Mammary epithelial cell (primary cell): ENCODE measurements at places on chromosomes 7 and 10. TPM values are rescaled to one million over a fixed set of nuclear protein-coding genes. Genes with fewer than 3 reads are reported as not detected.

DNA sequence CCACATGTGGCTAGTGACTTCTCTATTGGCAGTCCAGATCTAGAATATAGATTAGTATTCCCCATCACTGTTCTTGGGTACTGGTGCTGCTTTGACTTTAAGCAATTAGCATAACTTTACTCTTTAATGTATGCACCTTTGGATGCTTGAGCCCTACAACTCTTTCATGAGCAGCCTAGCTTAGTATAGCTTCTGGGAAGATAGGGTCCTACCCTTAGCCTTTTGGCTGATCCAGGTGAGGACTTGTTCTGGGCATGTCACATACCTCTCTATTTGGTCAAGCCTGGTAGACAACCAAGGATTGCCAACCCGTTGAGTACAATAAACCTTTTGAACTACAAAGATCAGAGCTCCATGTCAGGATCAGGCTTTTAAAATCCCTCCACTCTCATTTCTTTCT lies 17.7 kb downstream of the PCGF5 start:
- DNase-seq = peak; percentile 19

GRCh38 chr7:100694098-100694745 lies at the start of gene GIGYF1:
GIGYF1 (minus strand) TSS chr7:100694250; CDS start chr7:100688238, 6,012 bp downstream.
- peak; percentile 31 for DNase-seq

DNA sequence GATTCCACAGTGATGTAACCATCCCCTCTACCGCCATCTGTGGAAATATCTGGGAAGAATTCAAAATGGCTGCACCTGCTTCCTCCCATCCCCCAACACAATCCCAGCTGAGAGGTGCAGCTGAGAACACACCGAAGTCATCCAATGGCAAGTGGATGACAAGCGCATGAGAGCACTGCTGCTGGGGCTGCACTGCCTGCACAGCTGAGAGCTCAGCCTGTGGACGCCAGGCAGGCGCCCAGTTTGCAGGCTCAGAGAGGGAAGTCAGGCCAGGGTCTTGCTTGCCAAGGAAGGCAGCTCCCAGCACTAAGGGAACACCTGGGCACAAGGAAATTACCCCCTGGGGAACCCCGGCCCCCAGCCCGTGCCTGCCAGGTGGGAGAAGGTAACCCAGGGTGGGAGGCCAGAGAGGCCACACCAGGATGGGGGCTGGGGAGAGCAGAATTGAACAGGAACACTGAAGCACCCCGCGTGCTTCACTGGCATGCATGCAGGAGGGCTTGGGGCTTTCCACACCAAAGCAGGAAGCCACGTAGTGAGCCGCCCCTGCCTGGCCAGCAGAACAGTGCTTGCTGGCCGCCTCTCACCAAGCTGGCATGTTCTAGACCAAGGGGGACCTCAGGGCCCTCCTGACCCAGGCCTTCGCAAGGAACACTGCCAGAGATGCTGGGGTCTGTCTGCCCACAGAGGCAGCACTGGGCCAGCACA lies 46.2 kb downstream of the FAM53B start:
- DNase-seq = no peak

GRCh38 chr7:3835109-3835508 lies 534.1 kb downstream of the SDK1 start:
- peak; percentile 74 for DNase-seq

SFRP5 gene
- polyA plus RNA-seq = not detected

- no peak for DNase-seq
Observed at GRCh38 chr10:12975906-12976305, 25.6 kb downstream of the CCDC3 start.

SLC29A4 gene
- 0.59 TPM for polyA plus RNA-seq

- no peak for DNase-seq
Observed at GRCh38 chr10:42975005-42975493, 101.8 kb upstream of the RET start.

CCNJ gene
- polyA plus RNA-seq = 5.1 TPM

DNA sequence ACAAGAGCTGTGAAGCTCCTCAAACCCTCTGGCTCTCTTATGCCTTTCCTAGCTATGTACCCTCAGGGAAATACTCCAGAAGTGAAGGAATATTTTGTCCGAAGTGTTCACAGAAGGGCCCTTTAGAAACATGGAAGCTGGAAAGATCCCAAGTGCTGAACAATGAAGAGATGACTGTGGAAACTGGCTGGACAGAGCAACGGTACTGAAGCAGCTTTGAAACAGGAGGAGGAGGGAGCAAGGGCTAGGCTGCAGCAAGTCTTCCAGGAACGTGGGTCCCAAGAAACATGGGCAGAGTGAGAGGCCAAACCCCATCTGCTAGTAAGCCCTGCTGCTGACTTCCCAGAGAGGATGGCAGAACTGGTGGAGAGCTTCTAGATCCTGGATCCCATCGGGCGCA lies 3.0 kb upstream of the PSAP start:
- DNase-seq = no peak

DNA sequence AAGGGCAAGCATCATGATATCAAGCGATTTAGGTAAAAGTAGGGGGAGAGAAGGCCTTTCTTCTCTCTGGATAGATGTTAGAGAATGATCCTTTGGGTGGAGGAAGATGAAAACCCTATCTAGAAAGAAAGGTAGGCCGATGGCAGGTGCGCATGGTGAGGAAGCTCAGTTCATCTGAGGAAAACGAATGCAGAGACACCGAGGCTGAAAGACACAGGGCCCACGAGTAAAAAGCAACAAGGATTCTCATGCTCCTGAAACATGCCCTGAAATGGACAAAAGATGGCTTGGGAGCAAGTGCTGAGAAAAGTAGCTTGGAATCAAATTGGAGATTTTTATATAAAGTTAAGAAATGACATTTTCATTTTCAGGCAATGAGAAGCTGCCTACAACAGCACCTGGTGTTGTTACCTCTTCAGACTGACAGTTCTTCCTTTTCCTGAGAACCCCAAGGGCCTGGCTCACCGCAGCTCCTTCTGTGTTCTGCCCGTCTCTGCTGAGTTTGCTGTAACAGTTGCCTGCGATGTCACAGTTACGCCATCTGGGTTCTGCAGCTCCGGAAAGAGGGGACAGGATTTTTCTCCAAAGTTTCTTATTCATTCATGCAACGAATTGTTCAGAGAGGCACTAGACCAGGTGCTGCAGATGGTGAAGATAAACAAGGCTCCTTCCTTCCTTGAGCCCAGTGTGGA lies 402.0 kb upstream of the KLF6 start:
- no peak for DNase-seq

LRGUK gene
- 0.05 TPM for polyA plus RNA-seq

DNA sequence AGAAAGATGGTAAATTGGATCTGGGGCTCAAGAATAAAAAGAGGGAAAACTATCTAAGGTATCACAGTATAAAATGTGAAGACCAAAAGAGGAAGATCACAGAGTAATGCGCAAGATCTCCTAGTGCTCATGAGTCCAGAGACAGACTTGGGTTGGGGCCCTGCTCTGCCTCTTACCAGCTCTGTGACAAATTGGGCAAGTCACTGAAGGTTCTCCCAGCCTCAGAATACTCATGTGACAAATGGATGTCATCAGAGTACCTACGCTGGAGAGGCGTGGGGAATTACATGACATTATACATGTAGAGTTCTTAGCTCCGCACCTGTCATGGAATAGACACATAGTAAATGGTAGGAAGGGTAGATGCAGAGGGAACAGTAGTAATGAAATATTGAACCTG lies 124.4 kb downstream of the DOCK4 start:
- DNase-seq = no peak

GRCh38 chr10:27771231-27771630 lies 25.6 kb upstream of the MKX start:
- no peak for DNase-seq

DNA sequence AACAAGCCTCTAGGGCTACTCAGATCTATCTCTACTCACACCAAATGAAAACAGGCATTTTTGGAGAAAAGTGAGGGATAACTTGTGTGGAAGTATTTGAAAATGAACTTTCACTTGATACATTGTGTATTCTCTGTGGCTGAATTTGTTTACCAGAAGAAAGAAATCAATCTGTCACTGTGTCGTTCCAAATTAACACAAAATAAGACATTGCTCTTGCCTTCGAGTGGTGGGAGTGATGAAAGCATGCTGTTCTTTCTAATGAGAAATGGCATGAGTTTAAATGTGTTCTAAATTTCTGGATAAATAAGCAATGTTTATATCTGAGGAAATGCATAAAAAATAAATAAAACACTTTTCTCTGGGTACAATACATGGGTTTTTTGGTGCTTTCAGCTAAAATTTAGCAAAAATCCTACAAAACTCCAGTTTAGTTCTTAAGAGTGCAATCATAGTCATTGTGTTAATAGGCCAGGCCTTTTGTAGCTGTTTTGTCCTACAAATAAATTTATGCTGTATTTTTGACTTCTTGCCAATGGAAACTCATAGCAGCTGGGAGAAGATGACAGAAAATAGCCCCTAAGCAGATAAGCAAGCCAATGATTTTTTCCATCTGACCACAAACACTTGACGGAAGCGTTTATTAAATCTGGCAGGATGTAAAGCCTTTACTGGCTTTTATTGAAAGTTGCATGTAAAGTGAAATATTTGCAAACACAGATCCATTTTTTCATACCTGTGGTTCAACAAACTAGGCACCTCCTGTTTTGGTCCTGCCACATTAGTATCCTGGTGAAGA lies 1064.1 kb upstream of the GHITM start:
- DNase-seq = no peak

DNA sequence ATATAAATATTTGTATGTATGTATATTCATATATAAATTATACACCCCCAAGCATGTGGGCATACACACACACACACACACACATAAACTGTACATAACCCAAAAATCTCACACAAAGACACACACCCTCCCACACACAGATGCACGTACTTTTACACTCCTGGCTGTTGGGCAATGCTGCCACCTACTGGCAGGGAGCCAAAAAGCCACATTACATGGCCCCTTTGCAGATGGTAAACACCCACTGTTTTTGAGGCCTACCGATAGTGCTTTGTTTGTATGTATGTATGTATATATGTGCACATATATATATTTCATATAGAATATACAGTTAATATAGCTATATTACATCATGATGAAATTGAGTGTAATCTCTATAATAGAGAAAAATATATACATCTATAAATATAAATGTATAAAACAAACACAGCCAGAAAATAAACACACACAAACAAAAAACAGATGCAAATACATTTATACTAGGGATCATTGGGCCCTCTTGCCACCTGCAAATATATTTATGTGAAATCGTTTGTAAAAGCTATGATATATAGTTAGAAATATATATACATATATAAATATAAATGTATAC lies 120.1 kb upstream of the ACBD5 start:
- DNase-seq = peak; percentile 54

- DNase-seq = no peak
Observed at GRCh38 chr7:136877990-136878389, 9.5 kb downstream of the CHRM2 start.

GRCh38 chr7:14606101-14606500 lies 296.4 kb downstream of the DGKB start:
- peak; percentile 35 for DNase-seq

DNA sequence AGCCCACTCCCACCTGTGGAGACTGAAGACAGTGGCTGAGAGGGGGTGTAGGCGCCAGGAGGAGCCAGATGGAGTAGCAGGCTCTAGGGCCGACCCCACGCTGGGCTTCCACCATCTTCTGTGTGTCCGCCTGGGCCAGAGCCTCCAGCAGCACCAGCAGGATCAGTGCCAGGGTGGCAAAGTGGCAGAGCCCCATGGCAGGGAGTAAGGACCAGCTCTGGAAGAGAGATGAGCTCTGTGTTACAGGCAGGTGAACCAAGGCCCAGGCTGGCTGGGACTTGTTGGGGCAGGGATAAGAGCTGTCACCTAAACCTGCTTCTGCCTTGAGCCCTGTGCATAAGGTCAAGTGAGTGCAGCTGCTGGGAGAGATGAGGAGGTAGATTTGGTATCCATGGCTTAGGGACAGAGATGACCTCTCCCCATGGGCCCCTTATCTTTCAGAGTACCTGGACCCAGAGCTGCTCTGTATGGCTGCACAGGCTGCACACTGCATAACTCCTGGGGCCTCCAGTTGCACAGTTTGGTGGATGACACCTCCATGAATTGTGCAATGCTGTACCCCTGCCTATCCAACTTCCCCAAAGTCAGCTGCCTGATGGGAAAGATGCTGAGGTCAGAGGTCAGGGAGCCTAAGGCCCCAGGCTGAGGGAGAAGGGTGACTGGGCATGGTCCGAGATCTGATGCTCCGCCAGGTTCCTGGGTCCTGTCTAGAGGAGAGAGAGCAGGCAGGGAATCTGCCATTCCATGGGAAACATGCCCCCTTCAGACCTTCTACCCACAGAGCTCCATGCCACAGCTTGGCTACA lies 7.4 kb upstream of the SAMD8 start:
- DNase-seq = peak; percentile 41

GRCh38 chr10:98538472-98538871 lies 91.7 kb upstream of the HPS1 start:
- no peak for DNase-seq

AGR3 gene
- polyA plus RNA-seq = not detected

NSUN6 gene
- 5.5 TPM for polyA plus RNA-seq

GRCh38 chr7:139041378-139042085 lies 5.7 kb upstream of the ZC3HAV1L start:
- DNase-seq = no peak

GRCh38 chr10:94288361-94289101 lies 74.2 kb downstream of the NOC3L start:
- DNase-seq = no peak

- DNase-seq = peak; percentile 36
Observed at GRCh38 chr7:91892821-91893340, 12.4 kb upstream of the MTERF1 start.

DNA sequence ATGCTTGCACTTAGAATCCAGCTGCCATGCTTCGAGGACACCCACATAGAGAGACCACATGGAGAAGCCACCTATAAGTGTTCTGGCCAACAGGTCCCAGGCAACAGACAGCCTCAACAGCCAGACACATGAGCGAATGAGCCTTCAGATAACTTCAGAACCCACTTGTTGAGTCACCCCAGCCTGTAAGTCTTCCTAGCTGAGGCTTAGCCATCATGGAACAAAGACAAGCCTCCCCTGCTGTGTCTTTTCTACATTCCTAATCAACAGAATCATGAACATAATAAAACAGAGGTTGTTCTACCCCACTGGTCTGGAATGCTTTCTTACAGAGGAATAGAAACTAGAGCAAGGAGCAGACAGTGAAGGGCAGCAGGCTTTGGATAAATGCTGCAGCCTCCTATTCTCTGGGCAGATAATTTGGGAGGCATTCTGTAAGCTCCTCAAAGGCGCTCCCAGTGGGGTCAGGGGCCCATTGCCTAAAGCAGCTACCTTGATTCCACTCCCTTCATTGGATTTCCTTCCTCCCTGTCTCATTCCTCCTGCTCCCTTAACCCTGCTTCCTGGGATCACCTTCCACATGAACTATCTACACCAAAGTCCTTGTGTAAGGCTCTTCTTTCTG lies 4.6 kb downstream of the TLL2 start:
- DNase-seq = peak; percentile 72

CALHM1 gene
- polyA plus RNA-seq = not detected
